ENCODE measurements at places on chromosomes 4 and X. TPM values are rescaled to one million over a fixed set of nuclear protein-coding genes. Genes with fewer than 3 reads are reported as not detected.

The LRCH2 gene
- total RNA-seq = 2.0 TPM

The ABCG2 gene
- total RNA-seq = 0.65 TPM

The PRRG3 gene
- total RNA-seq = under 0.01 TPM

The CT45A1 gene
- total RNA-seq = not detected

The ALPK1 gene
- 33.2 TPM for total RNA-seq

The AFAP1 gene
- total RNA-seq = 59.7 TPM

The HTR2C gene
- total RNA-seq = not detected

The NHS gene
- 8.1 TPM for total RNA-seq

The ARHGAP24 gene
- 19.8 TPM for total RNA-seq

The CSAG3 gene
- not detected for total RNA-seq

The F8A3 gene
- 2.9 TPM for total RNA-seq

The WDR17 gene
- total RNA-seq = 1.3 TPM

The SH3TC1 gene
- total RNA-seq = 33.8 TPM

The NMU gene
- total RNA-seq = 0.13 TPM

The HSFX4 gene
- not detected for total RNA-seq

The UGT2B10 gene
- not detected for total RNA-seq

The CLDN22 gene
- total RNA-seq = not detected

The ARSD gene
- total RNA-seq = 17.5 TPM

The REST gene
- total RNA-seq = 51.1 TPM

The MAGEC2 gene
- total RNA-seq = not detected

The DCLK2 gene
- total RNA-seq = 11.8 TPM

The GPAT3 gene
- 0.26 TPM for total RNA-seq

The SPANXB1 gene
- total RNA-seq = not detected

The SCRG1 gene
- total RNA-seq = 44.9 TPM

Data from articular chondrocyte of knee joint (primary cell).